ENCODE measurements at places on chromosomes 3 and 15.

GRCh38 chr3:59759298-59760031 lies 709.6 kb upstream of the CFAP20DC start:
- DNase-seq, result no peak

- no peak for DNase-seq
Observed at GRCh38 chr15:88243895-88244787, 12.4 kb downstream of the NTRK3 start.

- DNase-seq, result no peak
Observed at GRCh38 chr3:191762323-191762960, 301.5 kb downstream of the PYDC2 start.

GRCh38 chr3:105755121-105755886 lies 113.5 kb downstream of the CBLB start:
- no peak for DNase-seq

GRCh38 chr15:67828969-67829646 lies 3.8 kb downstream of the SKOR1 start:
- no peak for DNase-seq

DNA sequence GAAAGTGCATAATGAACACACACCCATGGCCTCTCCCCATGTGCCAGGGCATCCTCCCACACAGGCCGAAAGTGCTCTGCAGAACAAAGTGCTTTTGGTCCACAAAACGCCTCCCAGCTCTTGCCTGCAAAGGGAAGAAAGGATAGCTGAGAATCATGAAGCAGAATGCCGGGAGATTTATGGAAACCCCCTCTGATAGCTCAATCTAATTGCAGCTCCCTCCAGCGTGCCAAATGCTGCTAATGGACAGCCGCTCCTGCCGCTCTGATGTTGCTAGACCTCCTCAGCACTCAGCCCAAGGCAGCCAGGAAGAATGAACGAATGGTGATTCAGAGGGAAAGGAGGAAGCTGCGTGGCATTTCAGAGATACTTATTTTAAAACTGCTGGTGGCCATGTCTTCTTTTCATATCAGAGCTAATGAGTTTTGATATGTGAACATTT lies 145.3 kb downstream of the TJP1 start:
- no peak for DNase-seq

- DNase-seq, result no peak
Observed at GRCh38 chr3:111326144-111326995, 215.6 kb upstream of the CD96 start.

DNA sequence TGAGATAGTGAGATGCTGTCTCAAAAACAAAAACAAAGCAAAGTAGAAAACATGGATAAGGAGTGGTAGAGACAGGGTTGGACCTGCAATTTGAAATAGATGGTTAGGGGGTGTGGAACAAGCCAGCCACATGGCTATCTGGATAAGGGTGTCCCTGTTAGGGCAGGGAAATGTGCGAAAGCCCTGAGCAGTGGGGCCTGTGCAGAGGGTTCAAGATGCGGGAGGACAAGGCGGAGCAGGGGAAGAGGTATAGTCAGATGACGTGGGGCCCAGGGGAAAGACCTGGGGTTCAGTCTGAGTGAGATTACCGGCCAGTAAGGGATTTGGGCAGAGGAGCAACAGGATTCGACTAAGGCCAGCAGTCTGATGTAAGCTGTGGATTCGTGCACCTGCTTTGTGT lies 18.4 kb upstream of the NR2E3 start:
- DNase-seq, result no peak

GRCh38 chr3:130820976-130821375 lies 72.9 kb upstream of the ATP2C1 start:
- DNase-seq, result no peak

- DNase-seq, result no peak
Observed at GRCh38 chr15:83166218-83166617, 41.4 kb downstream of the HDGFL3 start.

DNA sequence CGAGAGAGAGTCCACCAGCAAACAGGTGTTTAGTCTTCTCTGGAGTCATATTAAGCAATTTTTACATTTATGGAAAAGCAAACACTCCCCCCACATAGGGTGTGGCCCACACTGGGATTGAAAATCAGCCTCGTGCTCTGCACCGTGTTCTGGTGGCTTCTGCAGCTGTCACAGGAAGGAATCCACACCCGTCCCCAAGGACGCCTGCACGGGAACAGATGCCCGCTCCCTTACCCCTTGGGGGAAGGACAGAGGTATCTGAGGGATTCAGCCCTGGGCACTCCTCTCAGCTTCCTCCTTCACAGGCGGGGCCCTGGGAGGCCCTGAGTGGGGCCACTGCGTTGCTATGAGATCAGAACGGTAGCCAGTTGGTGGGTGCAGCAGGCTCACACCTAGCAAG lies 27.8 kb downstream of the LIPC start:
- no peak for DNase-seq

- DNase-seq, result no peak
Observed at GRCh38 chr3:15882577-15882976, 84.8 kb upstream of the ANKRD28 start.
